ENCODE measurements at places on chromosomes 3 and 15.

DNA sequence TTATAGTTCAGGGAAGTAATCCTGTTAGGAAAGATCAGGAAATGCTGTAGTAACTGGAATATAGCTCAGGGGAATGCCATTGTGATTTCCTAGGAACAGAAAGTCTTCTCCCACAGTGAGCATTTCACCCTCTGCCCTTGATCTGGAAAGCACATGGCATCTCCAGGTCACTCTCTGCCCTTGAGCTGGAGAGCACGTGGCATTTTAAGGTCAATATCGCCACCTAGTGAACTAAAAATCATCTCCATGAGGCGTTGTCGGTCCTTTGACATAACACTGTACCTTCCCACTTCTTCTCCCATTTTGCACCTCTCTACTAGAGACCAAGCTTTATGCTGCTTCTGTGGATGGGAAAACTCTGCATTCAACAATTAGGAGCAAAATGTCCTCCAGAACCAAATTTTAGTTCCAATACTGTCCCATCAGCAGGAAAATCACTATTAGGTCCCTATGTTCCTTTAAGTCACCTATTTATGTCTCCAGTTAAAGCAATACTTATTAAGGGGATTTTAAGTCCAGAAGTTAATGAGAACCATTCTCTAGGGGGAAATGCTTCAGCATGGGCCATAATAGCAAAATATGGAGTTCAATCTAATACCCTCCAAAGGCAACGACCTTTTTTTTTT, 54.7 kb upstream of the GK5 start:
- DNase-seq, result no peak

- DNase-seq, result no peak
These were observed 67.1 kb downstream of the CEMIP start for GRCh38 chr15:80846031-80846815.

DNA sequence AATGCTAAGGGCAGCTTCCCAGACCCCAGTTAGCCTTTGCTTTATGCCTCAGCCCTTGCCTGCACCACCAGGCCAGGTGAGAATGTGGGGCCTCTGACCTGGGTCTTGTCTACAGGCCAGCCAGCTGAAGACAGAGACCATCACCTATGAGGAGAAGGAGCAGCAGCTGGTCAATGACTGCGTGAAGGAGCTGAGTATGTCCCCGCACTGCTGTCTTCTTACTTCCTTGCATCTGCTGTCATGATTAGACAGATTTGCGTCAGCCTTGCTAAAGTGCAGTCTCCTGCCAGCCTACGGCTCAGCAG, 74.6 kb downstream of the CCK start:
- no peak for DNase-seq

DNA sequence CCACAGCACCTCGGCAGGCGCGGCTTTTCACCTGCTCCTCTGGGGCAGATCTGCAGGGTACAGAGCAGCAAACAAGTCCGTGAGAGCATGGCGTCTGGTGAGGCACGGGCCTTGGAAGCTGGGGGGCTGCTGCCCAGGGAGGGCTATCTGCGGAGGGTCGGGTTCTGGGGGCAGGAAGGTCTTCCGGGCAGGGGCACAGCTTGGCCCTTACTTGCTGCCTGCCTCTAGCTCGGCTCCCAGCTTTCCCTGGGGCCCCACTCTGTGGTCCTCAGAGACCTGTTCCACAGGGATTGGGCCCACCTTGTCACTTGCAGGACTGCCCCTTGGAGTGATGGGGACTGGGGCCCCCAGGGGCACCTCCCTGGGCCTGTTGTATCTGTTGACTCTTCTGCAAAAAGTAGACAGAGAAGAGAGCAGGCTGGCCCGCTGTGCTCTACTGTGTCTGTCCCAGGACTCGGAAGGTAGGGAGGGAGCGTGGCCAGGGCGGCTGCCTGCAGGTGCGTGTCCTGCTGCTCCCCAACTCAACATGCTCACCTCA, 84.1 kb downstream of the TBC1D2B start:
- no peak for DNase-seq

GRCh38 chr15:32877252-32878019, 159.6 kb downstream of the GREM1 start:
- DNase-seq, result no peak

DNA sequence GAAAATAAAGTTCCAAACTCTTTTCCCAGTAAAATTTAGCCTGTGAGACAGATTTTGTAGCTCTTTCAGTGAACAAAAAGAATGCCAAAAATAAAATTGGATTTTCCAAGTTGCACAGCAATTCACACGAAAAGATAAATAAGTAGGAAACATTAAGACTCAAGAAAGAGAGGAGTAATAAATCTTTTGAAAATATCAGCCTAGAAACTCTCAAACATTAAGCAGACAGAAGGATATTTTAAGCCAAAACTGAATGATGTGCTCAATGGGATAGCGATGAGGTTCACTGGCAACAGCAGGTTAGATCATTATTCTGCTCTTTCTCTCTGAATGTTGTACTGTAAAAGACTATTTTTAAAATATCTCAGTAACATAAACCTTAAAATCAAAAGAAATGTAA, 115.0 kb downstream of the STAG1 start:
- no peak for DNase-seq

- DNase-seq, result no peak
These were observed 158.3 kb upstream of the STAC start for GRCh38 chr3:36221975-36222374.

DNA sequence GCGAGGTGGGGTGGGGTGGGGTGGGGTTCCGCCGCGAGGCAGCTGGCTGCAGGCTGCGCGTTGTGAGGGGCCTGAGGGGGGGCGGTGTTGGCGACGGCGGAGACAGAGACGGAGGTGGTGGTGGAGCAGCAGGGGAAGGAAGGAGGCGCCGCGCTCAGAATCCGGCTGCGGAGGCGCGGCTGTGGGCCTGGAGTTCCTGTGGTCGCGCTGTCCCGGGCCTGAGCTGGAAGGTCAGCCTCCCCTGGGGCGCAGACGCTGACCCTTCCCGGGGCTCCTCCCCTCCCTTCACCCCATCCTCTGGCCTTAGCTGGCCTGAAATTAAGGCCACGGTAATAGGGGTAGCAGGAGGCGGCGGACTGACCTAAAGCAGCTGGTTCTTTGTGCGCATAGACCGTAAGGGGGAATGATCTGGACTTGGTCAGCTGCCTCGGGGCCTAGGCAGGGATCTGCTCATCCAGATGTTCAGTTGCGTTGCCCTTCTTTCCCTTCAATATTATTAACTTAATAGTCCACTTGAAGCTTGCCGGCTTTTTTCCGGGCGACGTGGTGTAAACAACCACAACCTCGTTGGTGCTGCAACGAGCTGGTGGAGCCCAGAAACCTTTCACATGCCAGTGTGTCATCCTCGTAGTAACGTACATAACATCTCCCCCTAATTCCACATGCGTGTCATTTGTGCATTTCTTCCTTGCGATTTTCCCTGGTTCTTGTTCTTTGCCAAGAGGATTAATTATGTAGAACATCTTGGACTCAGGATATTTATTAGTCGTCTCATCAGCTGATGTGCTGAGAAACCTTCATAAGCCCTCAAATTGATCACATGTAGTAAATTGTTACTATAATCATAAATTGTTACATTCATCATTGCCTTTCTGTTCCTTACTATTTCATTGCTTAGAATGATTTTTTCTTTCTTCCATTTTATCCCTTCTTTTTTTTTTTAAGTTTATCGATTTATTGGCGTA, 626 bp downstream of the SEC62 start:
- peak; percentile 50 for DNase-seq

- no peak for DNase-seq
These were observed 2.9 kb downstream of the SOX14 start for GRCh38 chr3:137766876-137767537.

GRCh38 chr3:41143421-41144031, 55.8 kb upstream of the CTNNB1 start:
- no peak for DNase-seq

DNA sequence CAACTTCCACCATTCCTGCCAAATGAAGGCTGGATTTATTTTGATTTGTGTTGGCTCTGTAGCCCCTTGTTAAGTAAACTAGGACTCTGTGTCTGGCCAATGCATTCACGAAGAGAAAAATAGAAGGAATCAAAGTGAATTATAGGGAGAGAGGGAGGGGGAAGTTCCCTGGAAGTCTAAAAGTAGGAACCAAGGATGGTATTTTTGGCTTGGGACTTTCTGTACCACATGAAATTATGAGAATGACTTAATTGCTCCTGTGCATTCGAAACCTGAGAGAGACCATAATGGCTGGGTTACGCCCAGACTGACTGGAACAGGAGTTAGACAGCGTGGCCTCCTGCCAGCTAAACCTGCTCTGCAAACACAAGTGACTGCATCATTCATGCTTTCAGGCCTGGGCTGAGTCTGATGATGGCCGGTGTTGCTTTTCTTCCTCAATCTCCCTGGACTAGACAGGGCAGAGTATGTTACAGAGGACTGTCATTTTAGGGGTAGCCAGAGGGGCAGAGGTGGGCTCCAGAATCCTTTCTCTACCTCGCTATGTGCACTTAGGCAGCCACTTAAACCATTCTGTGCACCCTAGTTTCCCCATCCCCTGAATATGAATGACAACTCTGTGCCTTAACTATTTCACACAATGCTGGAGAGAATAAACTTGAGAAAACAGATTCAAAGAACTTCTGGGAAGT, 58.9 kb downstream of the MYO1E start:
- DNase-seq, result peak; percentile 60

- DNase-seq, result no peak
These were observed 182.5 kb downstream of the RAB11A start for GRCh38 chr15:66051833-66052232.

GRCh38 chr3:65914740-65915367, 123.9 kb downstream of the MAGI1 start:
- no peak for DNase-seq

- DNase-seq, result no peak
These were observed 336.4 kb upstream of the LRRFIP2 start for GRCh38 chr3:37510755-37511154.

DNA sequence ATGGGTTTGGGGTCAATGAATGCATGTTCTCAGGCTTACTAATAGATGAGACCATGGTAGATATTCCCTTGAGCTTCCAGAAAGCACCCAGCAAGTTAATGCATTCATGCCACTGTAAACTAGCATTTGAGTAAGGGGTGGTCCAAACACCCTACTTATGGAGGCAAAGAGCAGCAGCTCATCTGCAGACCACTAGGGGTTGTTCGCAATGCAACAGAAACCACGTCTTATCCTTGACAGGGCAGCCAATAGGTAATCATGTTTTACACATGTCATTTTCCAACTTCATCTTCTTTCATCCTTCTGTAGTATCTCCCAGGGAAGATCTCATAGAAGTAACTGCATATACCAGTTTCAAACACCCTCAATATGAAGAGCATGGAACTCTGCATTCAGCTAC, 330.2 kb downstream of the RORA start:
- no peak for DNase-seq

- DNase-seq, result no peak
These were observed 63.9 kb downstream of the RPL22L1 start for GRCh38 chr3:170806141-170806540.

DNA sequence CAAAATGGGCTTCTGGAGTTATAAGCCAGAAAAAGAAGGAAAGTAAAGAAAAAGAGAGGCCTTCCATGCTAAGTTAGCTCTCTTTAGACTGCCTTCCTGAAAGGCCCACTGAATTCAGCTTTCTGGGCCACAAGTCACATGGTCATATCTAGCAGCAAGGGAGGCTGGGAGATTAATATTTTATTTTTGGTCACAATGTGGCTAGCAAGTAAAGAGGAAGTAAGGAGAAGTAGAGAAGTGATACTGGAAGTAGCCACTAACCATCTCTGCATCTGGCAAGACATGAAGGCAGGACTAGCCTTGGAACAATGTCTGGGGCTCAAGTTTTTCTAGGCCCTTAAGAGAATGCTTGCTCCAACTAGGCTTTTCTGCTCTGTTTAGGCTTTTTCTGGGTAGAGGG, 81.8 kb upstream of the UBE2E1 start:
- DNase-seq, result no peak

DNA sequence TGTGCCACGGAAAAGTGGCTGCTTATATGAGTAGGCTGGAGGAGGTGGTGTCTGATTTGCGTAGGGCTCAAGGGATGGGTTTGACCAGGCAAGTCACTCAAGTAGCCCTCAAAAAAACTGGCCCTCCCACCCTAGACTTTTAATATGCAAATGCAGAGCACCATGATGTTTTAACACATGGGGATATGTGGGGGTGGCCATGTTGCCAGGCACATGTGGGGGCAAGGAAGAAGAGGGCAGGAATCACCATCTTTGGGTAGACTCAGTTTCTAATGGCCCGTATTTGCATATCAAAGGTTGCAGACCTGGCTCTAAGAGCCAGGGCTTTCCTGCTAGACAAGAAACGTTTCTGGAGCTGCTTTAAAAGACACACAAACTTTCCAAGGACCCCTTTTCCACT, 307.2 kb upstream of the NDN start:
- DNase-seq, result no peak

DNA sequence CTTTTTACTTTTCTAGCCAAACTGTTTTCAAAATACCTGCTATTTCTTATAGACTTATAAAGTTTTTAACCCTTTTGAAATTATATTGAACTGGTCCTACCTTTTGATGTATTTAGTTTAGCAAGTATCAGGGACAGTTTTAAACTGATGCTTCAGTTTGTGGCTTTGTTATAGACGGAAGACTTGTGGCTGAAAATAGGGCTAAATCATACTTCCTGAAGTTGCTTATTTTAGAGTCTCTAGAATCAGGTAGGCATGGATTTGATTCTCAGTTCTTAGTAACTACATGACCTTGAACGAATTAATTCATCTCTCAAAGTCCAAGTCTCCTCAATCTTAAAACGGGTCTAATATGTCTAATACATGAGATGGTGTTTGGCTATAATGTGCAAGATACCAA, 322.8 kb downstream of the RAP2B start:
- no peak for DNase-seq

DNA sequence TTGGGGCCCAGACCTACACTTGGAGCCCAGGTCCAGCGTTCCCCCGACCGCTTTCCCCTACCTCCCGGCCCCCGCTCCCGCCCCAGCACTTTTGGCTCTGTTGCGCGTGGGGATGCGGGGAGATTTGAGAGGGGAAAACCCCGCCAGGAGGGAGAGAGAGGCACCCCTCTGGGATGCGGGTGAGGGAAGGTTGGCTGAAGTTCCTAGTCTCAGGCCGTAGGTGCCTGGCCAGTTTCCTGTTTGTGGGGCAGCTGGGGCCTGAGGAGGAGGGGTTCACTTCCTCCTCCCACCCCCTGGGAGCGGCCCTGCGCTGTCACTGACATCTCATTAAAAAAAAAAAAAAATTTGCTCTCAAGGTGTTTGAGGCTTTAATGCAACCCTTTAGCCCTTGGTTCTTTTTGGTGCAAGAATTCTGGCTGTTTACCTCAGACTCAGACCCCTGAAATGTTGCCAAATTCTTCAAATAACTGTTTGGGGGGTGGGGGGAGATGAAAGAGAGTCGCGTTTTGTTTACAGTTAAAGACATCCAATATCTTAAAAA, 2.6 kb downstream of the FAM43A start:
- DNase-seq, result no peak

GRCh38 chr3:180934638-180935037, 22.2 kb downstream of the FXR1 start:
- no peak for DNase-seq
